Activated T-helper 1 cell treated with anti-CD3 and anti-CD28 coated beads, Interleukin-2, amount 50 U/mL, for 16 hours (primary cell): ENCODE measurements at places on chromosomes 7 and 10.

GRCh38 chr10:117596706-117597105 lies 54.2 kb downstream of the EMX2 start:
- DNase-seq: no peak

GRCh38 chr10:88243836-88244730 lies 339.0 kb downstream of the RNLS start:
- DNase-seq: no peak

- no peak for DNase-seq
Measured at GRCh38 chr7:9876053-9876452, 1097.6 kb upstream of the PHF14 start.

DNA sequence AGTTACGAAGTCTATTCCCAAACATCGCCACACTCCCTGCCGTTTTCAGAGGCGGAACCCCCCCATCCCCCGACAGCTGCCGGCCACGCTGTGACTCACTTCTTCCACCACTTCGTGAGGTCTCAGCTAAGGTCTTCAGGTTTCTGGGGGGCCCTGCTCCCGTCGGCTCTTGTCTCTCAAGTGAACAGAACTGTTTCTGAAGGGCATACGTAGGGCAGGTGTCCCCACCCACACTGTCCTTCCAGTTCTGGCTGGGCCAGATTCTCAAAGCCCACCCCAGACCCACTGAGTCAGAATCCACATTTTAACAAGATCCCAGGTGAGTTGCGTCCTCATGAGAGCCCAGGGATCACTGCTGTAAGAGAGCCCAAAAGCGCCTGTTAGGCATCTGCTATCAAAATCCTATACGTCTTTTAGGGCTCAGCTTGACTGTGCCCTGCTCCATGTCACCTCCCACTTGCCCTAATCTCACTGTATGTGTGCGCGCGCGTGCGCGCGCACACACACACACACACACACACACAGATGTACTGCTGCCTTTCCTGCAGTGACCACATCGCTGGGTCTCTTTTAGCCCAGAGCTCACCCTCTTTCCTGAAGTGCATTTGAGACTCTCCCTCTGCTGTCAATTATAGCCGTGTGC lies 78.8 kb downstream of the PROSER2 start:
- DNase-seq: no peak

DNA sequence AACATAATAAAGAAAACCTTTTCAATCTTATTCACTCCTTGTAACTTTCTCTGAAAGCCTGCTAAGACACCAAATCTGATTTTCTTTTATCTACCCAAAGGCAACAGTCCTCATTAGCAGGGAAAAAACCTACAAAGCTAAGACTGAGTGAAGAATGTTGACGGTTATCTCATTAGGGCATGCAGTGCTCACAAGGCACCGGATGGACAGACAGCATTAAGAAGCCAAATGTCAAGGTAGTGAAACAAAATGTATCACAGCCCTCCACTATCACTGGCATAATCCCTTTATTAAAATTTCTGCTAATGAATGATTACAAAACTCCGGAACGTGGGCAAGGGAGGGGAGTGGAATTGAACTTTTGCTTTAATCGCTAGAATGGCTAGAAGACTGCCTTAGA lies 442.8 kb downstream of the NEBL start:
- DNase-seq: no peak
